ENCODE measurements at places on chromosomes 5 and 9.

DNA sequence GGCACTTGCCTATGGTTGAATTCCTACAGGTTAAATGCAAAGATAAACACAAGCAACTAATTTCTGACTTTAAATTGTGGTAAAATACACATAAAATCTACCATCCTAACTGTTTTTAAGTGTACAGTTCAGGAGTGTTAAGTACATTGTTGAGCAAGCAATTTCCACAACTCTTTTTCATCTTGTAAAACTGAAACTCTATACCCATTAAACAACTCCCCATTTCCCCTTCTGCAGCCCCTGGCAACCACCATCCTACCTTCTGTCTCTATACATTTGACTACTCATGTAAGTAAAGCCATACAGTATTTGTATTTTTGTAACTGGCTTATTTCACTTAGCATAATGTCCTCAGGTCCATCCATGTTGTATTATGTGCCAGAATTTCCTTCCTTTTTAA is 38.5 kb upstream of the STX17 start:
- no peak for DNase-seq

DNA sequence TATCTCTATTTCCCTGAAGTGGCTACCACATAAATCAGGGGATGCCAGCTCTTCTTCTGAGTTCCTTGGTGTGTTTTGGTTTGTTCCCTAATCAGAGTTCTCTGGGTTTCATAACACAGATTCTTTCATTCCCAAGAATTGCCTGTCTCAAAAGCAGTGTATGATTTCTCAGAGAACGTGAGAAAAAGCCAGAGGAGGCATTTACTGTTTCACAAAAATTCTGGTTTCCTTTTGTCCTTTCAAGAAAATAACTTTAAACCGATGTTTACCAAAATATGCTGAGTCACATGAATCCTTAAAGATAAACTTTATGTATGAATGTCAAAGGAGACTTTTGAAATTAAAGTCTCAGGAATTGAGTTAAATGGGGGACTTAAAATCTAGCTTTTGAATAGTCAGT is 314.3 kb downstream of the EBF1 start:
- no peak for DNase-seq

DNA sequence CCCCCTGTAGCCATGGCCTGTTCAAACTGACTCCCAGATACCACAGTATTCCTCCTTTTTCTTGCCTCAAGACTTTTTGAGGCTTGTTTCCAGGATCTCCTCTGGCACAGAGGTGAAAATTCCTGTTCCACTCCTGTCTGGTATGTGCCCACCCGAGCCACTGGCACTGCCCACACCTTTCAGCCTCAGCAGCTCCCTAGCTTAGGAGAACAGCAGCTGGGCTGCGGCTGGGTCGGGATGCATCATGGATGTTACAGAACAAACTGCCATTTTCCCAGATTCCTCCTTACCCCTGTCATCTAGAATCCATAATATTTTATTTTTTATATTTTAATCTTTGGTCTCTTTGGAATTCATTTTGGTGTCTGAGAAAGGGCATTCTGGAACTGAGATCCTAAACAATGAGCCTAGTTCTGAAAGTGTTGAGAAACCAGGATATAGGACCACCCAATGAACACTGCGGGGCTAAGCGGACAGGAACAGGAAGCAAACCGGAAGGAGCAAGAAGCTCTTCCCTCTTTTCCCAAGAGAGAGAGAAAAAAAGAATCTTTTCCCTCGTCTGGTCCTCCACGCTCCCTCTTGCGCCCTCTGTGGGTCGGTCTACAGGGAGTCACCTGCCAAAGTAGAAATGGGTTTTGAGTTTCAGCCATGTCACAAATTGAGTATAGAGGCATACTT is 12.5 kb downstream of the OR2S2 start:
- peak; percentile 82 for DNase-seq

GRCh38 chr9:120221844-120222243 is 358.1 kb downstream of the CDK5RAP2 start:
- no peak for DNase-seq

GRCh38 chr5:160361624-160362228 is 8.7 kb downstream of the C1QTNF2 start:
- DNase-seq, result no peak

GRCh38 chr9:127921557-127922120 is 4.8 kb upstream of the ST6GALNAC4 start:
- DNase-seq, result peak; percentile 87

Measured in Karpas-422 (cell line).